ENCODE measurements at places on chromosomes 11 and 22.

DNA sequence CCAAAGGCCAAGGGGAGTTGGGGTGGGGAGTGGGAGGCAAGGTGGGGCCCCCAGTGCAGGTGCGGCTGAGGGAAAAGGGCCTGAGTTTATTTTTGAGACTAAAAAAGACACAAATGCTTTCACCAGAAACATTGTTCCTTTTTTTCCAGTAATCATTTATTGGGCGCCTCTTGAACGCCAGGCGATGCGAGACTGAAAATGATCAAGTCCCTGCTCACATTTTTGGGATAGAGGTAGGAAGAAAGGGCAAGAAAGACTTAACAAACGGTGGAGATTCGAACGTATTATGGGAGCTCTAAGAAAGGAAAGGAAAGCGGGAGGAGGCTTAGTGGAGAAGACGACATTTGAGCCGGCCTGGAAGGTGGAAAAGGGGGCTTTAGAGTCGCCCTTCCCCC is 796 bp upstream of the SF3B2 start:
- no peak for DNase-seq

- DNase-seq, result no peak
These were observed 2.3 kb upstream of the DUSP8 start for GRCh38 chr11:1574238-1574932.

- no peak for DNase-seq
These were observed 147.5 kb downstream of the DSCAML1 start for GRCh38 chr11:117649296-117650055.

DNA sequence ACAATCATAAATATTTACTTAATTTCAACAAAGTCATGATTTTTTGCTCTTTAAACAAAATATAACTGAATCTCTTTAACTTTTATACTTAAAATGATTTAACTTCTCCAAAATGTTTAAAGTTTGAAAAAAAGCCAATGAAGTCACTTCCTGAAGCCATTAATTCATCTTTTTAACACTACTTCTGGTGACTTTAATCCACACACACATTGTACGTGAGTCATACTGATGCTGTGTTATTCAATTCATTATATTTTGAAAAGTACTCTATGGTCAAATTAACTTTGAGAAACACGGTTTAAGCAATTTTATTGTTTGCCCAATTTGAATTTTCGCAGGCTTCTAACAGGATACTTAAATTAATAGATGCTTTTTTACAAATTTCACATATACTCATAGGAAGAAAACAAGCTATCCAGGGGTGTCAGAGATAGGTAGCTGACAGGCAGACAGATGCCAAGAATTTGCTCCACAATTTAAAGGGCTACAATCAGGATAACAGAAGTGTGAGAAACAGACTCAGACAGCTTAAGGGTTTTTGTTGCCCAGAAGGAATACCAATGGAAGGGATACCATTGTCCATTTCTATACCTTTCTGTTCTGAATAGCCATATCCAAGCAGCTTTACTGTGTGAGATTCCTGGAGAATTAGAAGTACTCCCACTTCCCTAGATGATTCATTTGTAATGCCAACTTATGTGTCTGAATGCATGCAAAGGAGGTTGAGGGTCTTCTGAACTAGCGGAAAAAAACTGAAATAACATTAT is 118.4 kb downstream of the RBFOX2 start:
- no peak for DNase-seq

DNA sequence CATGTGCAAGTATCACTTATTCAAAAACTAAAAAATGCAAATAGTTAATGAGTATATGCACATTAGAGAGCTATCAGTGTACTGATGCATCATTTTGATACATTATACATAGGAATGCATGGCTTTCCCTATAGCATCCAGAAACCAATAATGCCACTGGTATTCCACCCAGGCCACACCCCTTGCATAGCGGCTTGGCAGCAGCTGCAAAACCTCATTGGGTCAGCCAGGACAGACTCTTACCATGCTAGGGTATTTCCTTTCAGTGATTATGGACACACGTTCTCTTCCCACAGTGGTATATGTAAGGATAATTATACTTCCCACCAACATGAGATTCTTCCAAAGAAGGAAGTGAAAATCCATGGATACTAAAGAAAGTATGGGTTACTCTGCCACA is 145.9 kb upstream of the PITPNB start:
- DNase-seq, result no peak

DNA sequence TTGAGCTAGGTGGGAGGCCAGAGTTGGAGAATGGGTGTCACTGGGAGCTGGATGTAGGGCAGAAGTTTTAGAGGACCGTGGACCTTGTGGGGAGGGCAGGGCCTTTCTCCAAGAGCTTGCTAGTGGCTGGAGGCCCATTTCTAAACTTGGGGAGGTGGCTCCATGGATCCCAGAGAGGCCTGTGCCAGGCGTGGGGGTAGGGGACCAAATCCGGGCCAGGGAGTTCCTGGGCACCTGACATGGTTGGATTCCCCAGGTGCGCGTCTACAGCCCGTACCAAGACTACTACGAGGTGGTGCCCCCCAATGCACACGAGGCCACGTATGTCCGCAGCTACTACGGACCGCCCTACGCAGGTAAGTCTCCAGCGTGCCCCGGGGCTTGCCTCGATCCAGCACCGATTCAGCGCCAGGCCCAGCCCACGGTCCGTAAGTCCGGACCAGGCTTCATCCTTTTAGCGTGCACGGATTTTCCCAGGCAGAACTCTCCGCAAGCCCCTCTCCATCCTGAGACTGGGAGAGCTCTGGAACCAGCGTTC is 14.2 kb downstream of the PLEKHB1 start:
- DNase-seq, result no peak

- no peak for DNase-seq
These were observed 16.6 kb downstream of the TRIM29 start for GRCh38 chr11:120121336-120121735.

GRCh38 chr11:94151903-94152677 is 23.4 kb downstream of the PANX1 start:
- DNase-seq, result no peak

GRCh38 chr11:115716601-115717529 is 212.7 kb upstream of the CADM1 start:
- DNase-seq, result no peak

DNA sequence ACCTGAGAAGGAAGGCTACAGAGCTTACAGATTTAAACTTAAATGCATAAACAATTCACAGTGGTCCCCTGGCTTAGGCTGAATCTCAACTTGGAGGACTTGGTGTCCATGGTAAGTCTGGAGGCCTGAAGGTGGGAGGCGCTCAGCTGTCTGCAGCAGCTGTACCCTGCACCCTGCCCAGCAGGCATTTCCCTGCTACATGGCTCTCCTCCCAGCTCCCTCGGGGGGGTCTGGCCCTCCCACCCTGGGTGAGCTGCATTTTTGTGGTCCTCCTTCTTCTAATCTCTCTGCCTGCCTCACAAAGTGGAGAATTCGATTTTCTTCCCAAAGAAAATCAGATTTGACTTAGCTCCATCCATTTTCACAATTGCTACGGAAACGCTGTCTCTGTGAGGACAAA is 273.2 kb downstream of the KIRREL3 start:
- no peak for DNase-seq
